NCI-H526 (cell line): ENCODE measurements at places on chromosomes 7 and 10.

DNA sequence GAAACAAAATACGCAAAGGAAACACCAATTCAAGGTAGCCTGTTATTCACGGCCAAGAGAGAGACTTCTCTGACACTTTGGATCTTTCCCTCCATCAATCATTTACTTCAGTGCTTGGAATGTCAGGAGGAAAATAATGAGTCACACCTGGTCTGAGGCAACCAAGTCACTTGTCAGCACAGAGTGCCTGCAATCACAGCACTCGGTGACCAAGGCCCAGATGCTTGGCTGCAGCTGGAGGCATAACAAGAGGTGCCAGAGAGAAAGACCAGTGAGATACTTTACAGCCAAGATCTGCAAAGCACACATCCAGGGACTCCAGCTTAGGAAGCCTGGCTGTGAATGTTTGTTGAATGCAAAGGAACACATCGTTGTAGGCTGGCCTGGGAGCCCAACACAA lies 33.9 kb downstream of the ASB13 start:
- DNase-seq = no peak

DNA sequence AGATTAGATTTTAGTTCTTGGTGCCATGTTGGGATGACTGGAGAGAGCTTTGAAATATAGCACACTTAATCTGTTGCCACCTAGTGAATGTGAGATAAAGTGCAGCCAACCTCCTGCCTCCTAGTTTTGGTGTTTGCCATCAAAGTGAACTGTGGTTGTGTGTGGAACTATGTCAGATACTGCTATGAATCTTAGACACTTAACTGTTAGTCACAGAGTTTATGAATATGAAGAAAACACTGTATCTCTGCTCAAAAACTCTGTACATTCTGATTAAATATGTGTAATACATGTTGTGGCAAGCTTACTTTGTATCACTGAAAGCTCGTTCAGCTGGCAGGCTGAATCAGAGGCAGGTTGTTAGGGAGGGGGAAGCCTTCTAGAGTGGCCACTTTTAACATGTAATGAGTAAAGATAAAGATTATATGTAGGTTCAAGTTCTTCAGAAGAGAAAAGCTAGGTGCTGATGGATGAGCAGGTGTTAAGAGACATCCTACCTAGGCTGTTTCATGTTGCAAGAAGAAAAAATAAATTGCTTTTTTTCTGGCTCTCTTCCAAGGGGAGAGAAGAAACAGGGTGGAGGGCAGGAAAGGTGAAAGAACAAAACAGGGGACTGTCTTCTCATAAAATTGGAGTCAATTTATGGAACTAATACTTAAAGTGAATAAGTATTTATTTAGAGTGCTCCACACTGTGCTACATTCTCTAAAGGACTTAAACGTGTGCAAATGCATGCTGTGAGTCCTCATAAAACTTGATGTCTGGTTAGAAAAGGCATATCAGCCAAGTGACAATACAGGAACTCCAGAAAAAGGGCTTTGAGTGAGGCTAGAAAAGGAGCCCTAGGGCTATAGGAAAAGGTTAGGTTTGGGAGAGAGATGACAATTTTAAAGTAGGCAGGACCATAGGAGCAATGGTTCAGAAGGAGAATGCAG lies 14.1 kb upstream of the LAMB1 start:
- no peak for DNase-seq

- DNase-seq = no peak
Observed at GRCh38 chr10:131872827-131873375, 27.9 kb upstream of the PPP2R2D start.

DNA sequence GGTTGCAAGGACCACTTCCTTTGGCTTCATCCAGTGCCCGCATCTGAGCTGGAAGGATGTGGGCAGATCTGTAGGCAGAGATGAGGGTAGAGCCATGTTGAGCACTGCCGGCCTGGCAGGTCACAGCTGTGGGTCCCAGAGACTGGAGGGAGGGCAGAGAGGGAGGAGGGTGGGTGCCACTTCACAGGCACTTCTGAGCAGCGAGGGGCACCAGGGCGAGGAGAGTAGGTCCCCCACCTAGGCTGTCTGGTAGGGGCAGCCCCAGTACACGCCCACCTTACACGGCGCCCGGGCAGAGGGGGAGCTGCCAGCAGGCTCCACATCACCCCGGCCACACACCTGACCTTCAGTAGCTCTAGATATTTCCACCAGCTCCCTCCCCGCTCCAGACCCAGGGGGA lies 473.0 kb upstream of the FOXK1 start:
- no peak for DNase-seq

DNA sequence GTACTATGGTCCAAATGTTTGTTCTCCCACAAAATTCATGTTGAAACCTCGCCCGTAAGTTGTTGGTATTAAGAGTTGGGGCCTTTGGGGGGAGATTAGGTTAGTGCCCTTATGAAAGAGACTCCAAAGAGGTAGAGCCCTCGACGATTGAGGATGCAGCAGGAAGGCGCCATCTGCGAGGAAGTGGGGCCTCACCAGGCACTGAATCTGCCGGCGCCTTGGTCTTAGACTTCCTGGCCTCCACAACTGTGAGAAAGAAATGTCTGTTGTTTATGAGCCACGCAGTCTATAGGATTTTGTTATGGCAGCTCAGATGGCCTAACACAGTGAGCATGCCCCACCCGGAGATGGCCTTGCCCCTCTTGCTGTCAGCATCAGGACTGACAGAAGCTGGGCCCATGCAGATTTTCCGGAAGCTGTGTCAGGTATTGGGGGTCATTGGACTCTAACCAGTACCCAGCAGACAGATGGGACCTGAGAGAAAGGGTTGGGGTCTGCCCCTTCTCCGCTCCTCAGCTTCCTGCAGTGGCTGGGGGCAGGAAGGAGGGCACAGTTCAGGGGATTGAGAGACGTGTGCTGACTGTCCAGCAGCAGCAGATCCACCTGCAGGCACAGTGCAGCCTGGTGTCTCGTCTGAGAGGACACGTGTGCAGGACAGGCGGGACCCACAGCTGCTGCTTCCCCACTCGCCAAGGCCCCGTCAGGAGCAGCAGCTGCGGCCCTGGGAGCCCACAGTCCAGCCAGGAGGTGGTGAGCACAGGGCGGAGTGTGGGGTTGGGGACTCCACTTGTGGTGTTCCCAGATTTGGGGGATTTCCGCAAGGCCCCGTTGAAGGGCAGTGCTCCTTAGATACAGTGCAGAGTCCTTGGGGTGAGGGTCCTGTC lies 47.8 kb downstream of the MGMT start:
- DNase-seq = no peak

DNA sequence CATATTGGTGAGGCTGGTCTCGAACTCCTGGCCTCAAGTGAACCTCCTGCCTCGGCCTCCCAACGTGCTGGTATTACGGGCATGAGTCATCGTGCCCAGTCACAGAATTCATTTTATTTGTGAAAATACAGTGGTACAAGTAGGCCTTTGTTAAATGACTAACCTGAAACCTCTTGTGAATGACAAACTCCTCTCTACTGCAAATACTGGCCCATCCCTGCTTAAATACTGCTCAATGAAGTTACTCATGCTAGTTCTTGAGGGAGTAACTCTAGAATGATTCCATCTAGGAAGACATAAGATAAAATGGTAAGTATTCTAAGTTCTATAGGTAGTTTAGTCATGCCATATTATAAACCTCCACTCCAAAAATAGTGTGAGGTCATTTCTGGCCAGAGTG lies 80.7 kb downstream of the UBE2H start:
- no peak for DNase-seq

GRCh38 chr7:17781491-17782215 lies 158.6 kb downstream of the SNX13 start:
- DNase-seq = no peak

- no peak for DNase-seq
Observed at GRCh38 chr7:151018421-151019129, 5.7 kb downstream of the ATG9B start.

- DNase-seq = no peak
Observed at GRCh38 chr10:67696029-67696428, at the start of gene CTNNA3. Gene CTNNA3 (minus strand): TSS chr10:67696195.

- no peak for DNase-seq
Observed at GRCh38 chr10:37760817-37761216, 96.6 kb downstream of the ZNF248 start.

GRCh38 chr7:87140271-87140748 lies 11.9 kb upstream of the DMTF1 start:
- no peak for DNase-seq

DNA sequence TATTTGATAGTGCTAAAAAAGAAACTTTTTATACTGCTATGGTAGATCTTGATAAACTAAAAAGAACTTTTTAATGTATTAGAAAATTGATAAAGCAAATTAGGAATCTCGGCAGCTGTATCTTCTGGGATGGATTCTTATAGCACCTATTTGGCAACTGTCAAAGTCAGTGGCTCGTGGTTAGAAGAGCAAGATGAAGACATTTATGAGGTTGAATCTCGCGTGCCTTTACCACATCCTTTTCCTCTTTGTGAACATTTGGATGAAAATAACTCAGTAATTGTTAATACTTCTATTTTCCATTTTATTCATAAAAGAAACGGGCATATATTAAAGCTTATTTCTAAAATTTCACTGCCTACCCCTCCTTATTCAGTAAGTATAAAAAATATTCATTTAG lies 76.2 kb downstream of the CYP51A1 start:
- no peak for DNase-seq

DNA sequence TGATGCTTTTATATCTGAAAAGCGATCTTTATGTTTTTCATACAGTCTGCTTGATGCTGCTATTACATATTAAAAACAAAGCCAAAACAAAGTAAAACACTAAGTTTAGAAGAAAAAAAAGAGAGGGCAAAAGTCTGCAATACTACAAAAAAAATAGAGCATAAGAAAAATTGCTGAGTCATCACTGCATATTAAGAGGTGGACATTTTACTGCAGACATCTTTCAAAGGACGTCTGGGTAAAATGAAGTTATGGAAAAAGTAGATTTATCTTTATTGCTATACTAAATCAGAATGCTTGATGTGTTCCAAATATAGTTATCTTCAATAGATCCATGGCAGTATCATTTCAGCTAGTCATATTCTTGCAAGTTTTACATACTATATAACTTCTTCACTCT lies 172.0 kb downstream of the MAGI2 start:
- DNase-seq = no peak

DNA sequence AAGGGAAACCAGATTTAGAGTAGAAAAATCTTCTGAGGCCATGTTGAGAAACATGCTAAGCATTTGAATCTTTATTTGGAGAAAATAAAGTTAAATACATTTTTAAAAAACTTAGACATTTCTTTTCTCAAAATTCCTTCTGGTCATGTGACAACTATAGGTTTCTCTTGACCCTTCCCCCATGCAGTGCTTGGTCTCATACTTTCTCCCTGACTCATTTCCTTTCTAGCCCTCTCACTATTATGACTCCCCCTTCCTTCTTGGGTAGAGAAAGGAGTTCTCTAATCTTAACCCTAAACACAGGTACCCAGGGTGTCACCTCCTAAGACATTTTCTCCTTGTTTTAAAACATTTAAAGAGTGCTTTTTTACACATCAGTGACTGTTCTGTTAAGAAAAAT lies 179.5 kb upstream of the TMEM106B start:
- DNase-seq = no peak
